Ovary (tissue), 10 donors: ENCODE measurements at places on chromosomes 5 and 9. TPM values are rescaled to one million over a fixed set of nuclear protein-coding genes. Genes with fewer than 3 reads are reported as not detected.

TMOD1 gene
- total RNA-seq = 46.6 TPM

DNA sequence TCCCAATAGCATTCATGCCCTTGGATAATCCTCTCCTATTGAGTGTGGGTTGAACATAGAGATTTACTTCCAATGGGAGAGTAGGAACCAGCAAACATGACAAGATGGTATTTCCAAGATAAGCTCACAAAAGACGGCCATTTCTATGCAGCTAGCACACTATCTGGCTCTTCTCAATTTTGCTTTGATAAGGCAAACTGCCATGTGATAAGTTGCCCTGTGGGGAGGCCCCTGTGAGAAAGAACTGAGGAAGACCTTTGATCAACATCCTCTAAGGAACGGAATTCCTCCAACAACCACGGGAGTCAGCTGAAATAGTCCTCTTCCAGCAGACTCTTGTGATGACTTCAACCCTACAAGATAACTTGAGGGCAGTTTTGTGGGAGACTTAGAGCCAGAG, 211.9 kb upstream of the TRPM3 start:
- no peak overlapping the region for H3K27ac ChIP-seq
- no peaks in the 10 kb centered on the region for H3K27me3 ChIP-seq
- no peak for DNase-seq
- H3K36me3 ChIP-seq = no peaks in the 10 kb centered on the region
- no peaks in the 10 kb centered on the region for H3K4me1 ChIP-seq
- no peak overlapping the region for H3K4me3 ChIP-seq

SPINK13 gene
- total RNA-seq = 5.7 TPM

PCDHGA11 gene
- 6.6 TPM for total RNA-seq

PCA3 gene
- not detected for total RNA-seq

DNA sequence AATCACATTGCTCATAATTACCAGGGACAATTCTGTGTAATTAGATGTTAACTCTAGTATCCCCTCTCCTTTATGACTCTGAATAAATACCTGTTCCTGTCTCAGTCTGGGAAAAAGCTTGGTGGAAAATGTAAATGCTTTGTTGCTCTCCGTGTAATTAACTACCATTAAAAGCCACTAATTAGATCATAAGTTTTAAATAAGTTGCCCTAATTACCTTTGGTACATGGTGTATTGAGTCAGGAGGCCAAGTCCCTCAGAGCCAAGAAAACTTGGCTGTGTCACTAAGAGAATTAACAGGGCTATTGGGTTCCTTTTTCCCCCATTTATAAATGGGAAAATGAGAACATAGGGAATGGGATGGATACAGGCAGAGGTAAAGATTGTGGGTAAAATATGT, 617.6 kb downstream of the TLR4 start:
- DNase-seq = no peak
- H3K36me3 ChIP-seq = no peaks in the 10 kb centered on the region
- no peak overlapping the region for H3K4me3 ChIP-seq
- H3K27ac ChIP-seq = no peak overlapping the region
- no peaks in the 10 kb centered on the region for H3K27me3 ChIP-seq

- no peaks in the 10 kb centered on the region for H3K27me3 ChIP-seq
- peaks cover 4% of the 10 kb centered on the region for H3K4me1 ChIP-seq
- H3K36me3 ChIP-seq = no peaks in the 10 kb centered on the region
- H3K27ac ChIP-seq = no peak overlapping the region
These were observed 50.0 kb downstream of the CD180 start for GRCh38 chr5:67146574-67146973.

GRCh38 chr9:108108852-108109448, 619.4 kb upstream of the KLF4 start:
- H3K27me3 ChIP-seq = no peaks in the 10 kb centered on the region
- no peaks in the 10 kb centered on the region for H3K4me1 ChIP-seq
- H3K36me3 ChIP-seq = no peaks in the 10 kb centered on the region
- H3K4me3 ChIP-seq = no peak overlapping the region

GKAP1 gene
- 12.1 TPM for total RNA-seq

DNA sequence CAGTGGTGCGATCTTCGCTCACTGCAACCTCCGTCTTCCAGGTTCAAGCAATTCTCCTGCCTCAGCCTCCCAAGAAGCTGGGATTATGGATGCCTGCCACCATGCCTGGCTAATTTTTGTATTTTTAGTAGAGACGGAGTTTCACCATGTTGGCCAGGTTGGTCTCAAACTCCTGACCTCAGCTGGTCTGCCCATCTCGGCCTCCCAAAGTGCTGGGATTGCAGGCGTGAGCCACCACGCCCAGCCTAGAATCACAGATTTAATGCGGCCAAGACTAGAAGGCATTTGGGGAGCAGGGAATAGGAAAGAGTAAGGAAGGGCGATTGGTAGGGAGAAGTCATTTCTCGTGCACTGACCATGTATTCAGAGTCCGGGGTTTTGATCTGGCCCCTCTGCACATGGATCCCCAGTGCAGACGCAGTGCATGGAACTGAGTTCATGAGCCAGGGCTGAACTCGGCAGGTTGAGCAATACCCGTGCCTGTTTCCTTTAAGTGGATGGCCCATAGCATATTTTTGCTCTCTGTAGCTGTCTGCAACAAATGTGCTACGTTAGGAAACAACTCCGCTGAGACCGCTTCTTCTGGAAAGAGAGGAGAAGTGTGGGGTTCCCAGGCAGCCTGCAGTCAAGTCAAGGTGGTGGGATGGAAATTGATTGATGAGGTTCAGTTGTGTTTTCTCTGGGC, 3.4 kb upstream of the HMCN2 start:
- no peak overlapping the region for H3K27ac ChIP-seq
- H3K4me1 ChIP-seq = no peaks in the 10 kb centered on the region
- no peaks in the 10 kb centered on the region for H3K36me3 ChIP-seq
- H3K27me3 ChIP-seq = no peaks in the 10 kb centered on the region

GRCh38 chr5:90285581-90285980, 124.0 kb downstream of the CETN3 start:
- DNase-seq = no peak
- no peaks in the 10 kb centered on the region for H3K36me3 ChIP-seq
- H3K4me3 ChIP-seq = no peak overlapping the region
- H3K27ac ChIP-seq = no peak overlapping the region

DNA sequence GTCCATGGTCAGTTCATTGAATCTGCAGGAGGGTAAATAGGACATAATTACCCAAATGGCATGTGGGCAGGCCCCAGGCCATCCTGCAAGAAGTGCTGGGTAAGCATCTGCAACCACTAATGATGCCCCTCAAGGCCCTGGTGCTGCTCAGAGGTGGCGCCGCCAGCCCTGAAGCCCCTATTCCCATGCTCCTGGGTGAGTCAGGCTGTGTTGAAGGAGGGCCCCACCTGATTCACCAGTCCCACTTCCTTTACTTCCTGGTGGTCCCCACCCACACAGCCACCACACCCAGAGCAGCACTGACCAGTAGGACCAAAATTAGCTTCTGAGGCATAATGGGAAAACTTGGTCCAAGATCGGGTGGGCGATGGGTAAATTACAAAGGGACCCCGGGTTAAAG, 120.4 kb upstream of the SPRY4 start:
- no peaks in the 10 kb centered on the region for H3K27me3 ChIP-seq
- H3K4me1 ChIP-seq = peaks cover 4% of the 10 kb centered on the region
- no peak for DNase-seq

DNA sequence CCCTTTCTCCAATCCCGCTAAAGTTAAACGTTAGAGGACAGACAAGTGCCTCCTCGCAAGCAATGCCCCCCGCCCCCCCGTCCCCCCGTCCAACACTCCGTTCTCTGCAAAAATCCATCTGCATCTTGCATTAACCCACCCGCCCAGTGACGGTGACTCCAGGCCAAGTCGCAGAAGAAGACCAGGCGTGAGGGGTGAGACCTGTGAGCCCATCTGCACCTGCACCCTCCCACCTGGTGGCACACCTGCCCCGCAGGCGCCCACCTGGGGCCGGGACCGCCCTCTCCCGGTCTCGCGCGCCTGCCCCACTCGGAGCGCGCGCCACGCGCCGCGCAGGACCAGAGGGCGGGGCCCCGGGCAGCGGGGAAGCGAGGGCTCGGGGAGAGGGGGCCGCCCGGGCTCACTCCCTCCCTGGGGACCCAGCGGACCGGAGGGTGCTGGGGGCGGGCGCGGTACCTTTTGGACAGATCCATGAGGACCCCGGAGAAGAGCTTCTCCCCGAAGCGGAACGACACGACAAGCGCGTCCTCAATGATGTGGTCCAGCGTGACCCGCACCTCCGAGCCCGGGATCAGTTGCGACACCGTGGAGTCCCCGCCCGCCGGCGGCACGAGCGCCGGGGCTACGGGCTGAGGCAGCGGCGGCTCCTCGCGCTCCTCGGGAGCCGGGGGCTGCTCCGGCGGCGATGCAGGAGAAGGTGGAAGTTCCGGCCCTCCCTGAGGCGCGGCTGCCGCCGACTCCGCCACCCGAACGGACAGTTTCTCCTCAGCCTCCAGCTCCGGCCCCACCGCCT, 705 bp downstream of the PWWP2A start:
- no peaks in the 10 kb centered on the region for H3K27me3 ChIP-seq
- H3K4me1 ChIP-seq = no peaks in the 10 kb centered on the region
- DNase-seq = peak; percentile 71
- H3K27ac ChIP-seq = peak overlapping the region; percentile 98
- H3K4me3 ChIP-seq = peak overlapping the region; percentile 84

- H3K4me1 ChIP-seq = no peaks in the 10 kb centered on the region
- H3K4me3 ChIP-seq = no peak overlapping the region
- peak; percentile 20 for DNase-seq
- no peak overlapping the region for H3K27ac ChIP-seq
These were observed 372.0 kb upstream of the KIF2A start for GRCh38 chr5:61933787-61934626.

GRCh38 chr9:116325924-116326323, 172.3 kb downstream of the PAPPA start:
- no peak overlapping the region for H3K4me3 ChIP-seq
- H3K27ac ChIP-seq = no peak overlapping the region
- no peaks in the 10 kb centered on the region for H3K27me3 ChIP-seq
- H3K36me3 ChIP-seq = no peaks in the 10 kb centered on the region
- DNase-seq = no peak

MARCHF3 gene
- 5.6 TPM for total RNA-seq

DNA sequence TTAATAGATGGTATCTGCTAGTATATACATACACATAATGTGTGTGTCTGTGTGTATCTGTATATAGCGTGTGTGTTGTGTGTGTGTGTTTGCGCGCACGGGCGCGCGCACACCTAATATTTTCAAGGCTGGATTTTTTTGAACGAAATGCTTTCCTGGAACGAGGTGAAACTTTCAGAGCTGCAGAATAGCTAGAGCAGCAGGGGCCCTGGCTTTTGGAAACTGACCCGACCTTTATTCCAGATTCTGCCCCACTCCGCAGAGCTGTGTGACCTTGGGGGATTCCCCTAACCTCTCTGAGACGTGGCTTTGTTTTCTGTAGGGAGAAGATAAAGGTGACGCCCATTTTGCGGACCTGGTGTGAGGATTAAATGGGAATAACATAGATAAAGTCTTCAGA, 757 bp downstream of the FXN start:
- no peaks in the 10 kb centered on the region for H3K36me3 ChIP-seq
- DNase-seq = no peak
- H3K27ac ChIP-seq = peak overlapping the region; percentile 82

GRCh38 chr5:38927470-38927869, 81.7 kb downstream of the OSMR start:
- DNase-seq = no peak
- no peaks in the 10 kb centered on the region for H3K27me3 ChIP-seq
- no peak overlapping the region for H3K27ac ChIP-seq
- H3K36me3 ChIP-seq = no peaks in the 10 kb centered on the region
- H3K4me3 ChIP-seq = no peak overlapping the region

CNTLN gene
- total RNA-seq = 16.8 TPM

GRCh38 chr5:56457887-56458812, 225.0 kb upstream of the ANKRD55 start:
- no peak overlapping the region for H3K4me3 ChIP-seq
- no peaks in the 10 kb centered on the region for H3K27me3 ChIP-seq
- H3K4me1 ChIP-seq = peaks cover 1% of the 10 kb centered on the region

- peaks cover 7% of the 10 kb centered on the region for H3K4me1 ChIP-seq
- no peak overlapping the region for H3K4me3 ChIP-seq
- DNase-seq = no peak
- H3K36me3 ChIP-seq = no peaks in the 10 kb centered on the region
- H3K27ac ChIP-seq = no peak overlapping the region
- H3K27me3 ChIP-seq = no peaks in the 10 kb centered on the region
These were observed 210.5 kb downstream of the NXNL2 start for GRCh38 chr9:88745276-88746001.

- DNase-seq = no peak
- no peaks in the 10 kb centered on the region for H3K36me3 ChIP-seq
- no peaks in the 10 kb centered on the region for H3K4me1 ChIP-seq
These were observed 109.2 kb downstream of the SH3TC2 start for GRCh38 chr5:148953711-148954110.

DNA sequence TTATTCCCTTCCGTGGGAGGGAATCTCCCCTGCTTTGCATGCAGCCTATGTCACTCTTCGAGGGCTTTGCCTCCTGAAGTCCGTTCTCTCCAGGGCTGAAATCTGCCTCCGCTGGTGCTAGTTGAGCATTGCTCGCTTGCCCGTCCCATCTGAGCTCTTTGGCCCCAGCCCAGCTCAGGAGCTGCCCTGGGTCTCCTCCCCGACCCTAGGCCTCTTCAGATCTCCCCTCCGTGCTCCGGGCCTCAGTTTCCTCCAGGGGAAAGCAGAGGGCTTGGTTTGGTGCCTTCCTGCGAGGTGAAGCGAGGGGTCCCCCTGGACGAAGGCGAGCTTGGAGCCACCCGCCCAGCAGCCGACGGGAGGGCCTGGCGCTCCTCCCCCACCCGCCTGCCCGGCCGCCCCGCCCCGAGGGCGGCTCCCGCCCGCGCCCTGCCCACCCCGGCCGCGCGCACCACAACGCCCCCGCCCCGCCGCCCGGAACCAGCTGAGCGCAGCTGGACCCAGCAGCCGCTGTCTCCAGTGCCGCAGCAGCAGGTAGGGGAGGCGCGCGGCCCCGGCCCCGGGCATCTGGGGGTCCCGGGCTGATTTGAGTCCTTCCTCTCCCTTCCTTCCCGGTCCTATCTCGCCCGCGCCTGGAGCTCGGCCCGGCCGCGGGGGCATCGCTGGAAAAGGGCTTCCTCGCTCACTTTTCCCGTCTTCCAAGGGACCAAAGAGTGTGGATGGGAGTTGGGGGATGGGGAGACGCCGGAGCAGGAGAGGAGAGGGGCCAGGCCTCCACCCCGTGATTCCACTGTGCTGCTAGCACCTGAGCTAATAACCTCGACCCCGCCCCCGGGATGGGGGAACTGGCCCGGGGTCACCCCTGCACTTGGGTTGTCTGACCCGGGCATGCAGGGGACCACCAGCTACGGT, at the start of gene GSN:
Gene GSN (plus strand): TSS at position 474 of the 909 bp plus-strand sequence. CDS start 33,810 bp downstream, outside the sequence.
- H3K4me3 ChIP-seq = peak within 1 kb of the TSS; percentile 74
- H3K27ac ChIP-seq = peak within 1 kb of the TSS; percentile 59
- H3K36me3 ChIP-seq = no peaks in the 10 kb centered on the region
- no peaks in the 10 kb centered on the region for H3K27me3 ChIP-seq
- DNase-seq = peak; percentile 91

GRCh38 chr5:135032999-135033861, 798 bp downstream of the PITX1 start:
- H3K27ac ChIP-seq = no peak overlapping the region
- H3K4me1 ChIP-seq = peaks cover 6% of the 10 kb centered on the region
- DNase-seq = peak; percentile 51
- peak overlapping the region; percentile 34 for H3K4me3 ChIP-seq

GRCh38 chr5:61229416-61229815, 67.1 kb upstream of the SMIM15 start:
- H3K4me3 ChIP-seq = no peak overlapping the region
- no peak for DNase-seq
- H3K4me1 ChIP-seq = peaks cover 3% of the 10 kb centered on the region
- no peaks in the 10 kb centered on the region for H3K36me3 ChIP-seq
- no peaks in the 10 kb centered on the region for H3K27me3 ChIP-seq
- no peak overlapping the region for H3K27ac ChIP-seq

- no peak overlapping the region for H3K27ac ChIP-seq
- DNase-seq = no peak
- no peaks in the 10 kb centered on the region for H3K36me3 ChIP-seq
- H3K4me3 ChIP-seq = no peak overlapping the region
- no peaks in the 10 kb centered on the region for H3K27me3 ChIP-seq
These were observed 19.8 kb upstream of the SLC9A3 start for GRCh38 chr5:543755-544674.
